ENCODE measurements at places on chromosomes 7 and 10.

GRCh38 chr10:52082307-52082706 is 231.8 kb upstream of the DKK1 start:
- no peak for DNase-seq

DNA sequence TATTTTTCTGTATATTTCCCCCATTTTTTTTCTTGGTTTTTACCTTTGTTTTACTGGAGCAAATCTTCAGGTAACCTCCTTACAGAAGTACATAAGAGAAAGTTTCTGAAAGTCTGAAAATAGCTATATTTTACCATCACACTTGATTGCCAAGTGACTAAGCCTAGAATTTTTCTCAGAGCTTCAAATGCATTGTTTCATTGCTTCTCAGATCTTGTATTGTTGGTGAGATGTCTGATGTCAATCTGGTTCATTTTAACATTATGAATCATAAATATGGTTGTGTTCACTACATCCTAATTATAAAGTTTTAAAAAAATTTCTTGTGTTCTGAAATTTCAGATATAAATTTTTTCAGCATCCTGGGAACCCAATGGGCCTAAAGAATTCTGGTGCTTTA is 228.2 kb downstream of the AHR start:
- DNase-seq: no peak

GRCh38 chr10:96441987-96442643 is 71.6 kb downstream of the TLL2 start:
- DNase-seq: no peak

GRCh38 chr10:18345308-18345707 is 205.1 kb downstream of the CACNB2 start:
- no peak for DNase-seq

GRCh38 chr7:99123571-99124033 is 20.3 kb downstream of the SMURF1 start:
- no peak for DNase-seq
